ENCODE measurements at places on chromosomes 12 and 14.

GRCh38 chr12:4809013-4809448 is 88.8 kb downstream of the GALNT8 start:
- DNase-seq = no peak

GRCh38 chr12:119949145-119949544 is 39.9 kb upstream of the BICDL1 start:
- DNase-seq = no peak

GRCh38 chr12:105820429-105821125 is 318.2 kb downstream of the NUAK1 start:
- DNase-seq = no peak

- no peak for DNase-seq
Measured at GRCh38 chr12:62621101-62621638, 154.5 kb downstream of the MON2 start.

- DNase-seq = no peak
Measured at GRCh38 chr14:68784978-68785533, 7.8 kb downstream of the ZFP36L1 start.

- no peak for DNase-seq
Measured at GRCh38 chr14:59534361-59534987, 42.1 kb downstream of the CCDC175 start.

GRCh38 chr14:96180043-96180874 is 24.4 kb upstream of the BDKRB2 start:
- DNase-seq = no peak

- no peak for DNase-seq
Measured at GRCh38 chr12:32252199-32253073, 145.8 kb downstream of the BICD1 start.

DNA sequence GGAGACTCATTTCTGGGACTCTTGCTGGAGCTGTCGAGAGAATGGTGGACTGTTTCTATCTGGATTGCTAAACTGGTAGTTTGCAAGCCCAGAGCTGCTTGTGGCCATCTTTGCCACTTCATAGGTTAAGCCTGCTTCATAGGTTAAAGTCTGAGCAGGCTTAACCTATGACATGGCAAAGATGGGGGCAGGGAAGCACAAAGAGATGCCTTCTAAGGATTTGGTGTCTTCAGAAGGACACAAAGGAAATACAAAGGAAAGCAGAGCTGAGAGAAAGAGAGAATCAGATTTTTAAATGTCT is 78.4 kb upstream of the MAX start:
- DNase-seq = no peak

DNA sequence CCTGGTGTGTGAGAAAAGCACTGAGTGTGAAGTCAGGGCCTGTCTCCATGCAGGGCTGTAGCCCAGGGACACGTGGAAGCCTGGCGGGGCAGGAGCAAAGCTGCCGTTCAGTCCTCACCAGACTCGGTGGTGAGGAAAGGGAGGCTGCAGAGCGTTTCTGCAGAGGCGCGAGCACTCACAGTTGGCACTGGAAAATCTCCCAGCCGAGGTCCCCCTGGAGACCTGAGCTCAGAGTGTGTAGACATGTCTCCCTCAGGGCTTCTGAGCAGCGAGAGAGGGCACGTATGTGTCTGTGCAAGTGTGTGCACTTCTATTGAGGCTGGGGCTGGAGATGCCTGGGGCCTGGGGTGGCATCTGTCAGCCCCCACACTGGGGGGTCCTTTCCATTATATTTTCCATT is 11.0 kb upstream of the HHIPL1 start:
- DNase-seq = no peak
